Gastrocnemius medialis (tissue), 4 donors: ENCODE measurements at places on chromosomes 4 and X. TPM values are rescaled to one million over a fixed set of nuclear protein-coding genes. Genes with fewer than 3 reads are reported as not detected.

DNA sequence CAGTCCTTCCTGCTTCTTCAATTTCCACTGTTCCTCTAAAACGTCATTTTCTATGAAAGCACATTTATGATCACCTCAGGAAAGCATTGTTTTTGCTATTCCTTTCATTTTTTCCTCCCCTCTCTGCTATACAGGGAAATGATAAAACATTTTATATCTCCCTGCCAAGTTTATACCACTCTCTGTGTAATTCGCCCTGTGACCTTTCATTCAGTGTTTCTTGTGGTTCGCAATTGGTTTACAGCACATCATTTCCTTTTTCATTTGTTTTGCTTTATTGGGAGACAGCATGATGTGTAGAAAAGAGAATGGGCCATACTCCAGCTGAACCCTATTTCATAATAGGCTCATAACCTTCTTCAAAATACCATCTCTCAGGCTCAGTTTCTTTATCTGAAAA lies 99.9 kb upstream of the RAPGEF2 start:
- no peak for DNase-seq

DNA sequence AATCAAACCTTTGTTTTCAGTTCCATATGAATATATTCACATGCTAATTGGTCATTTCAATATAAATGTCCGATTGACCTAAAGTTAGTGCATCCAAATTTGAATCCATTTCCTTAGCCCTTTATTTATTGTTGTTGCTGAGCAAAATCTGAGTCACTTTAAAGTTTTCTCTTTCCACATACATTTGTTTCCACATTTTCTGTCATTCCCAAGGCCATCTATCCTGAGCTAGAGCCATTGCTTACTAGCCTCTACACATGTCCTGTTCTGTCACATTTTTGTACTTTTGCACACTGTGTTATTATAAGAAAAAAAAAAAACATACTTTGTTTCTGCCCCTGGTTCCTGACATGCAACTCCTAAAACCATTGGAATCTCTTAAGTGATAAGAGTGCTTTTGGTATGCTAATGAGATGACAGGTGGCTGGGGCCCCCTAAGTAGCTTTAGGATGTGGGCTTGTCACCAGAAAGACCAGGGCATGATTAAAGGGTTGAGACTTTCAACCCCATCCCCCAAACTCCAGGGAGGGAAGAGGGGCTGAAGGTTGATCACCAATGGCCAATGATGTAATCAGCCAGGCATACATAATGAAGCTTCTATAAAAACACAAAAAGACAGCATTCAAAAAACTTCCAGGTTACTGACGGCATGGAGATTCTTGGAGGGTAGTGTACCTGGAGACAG lies 353.3 kb upstream of the MAGEB16 start:
- no peak for DNase-seq

- no peak for DNase-seq
These were observed 158.7 kb downstream of the DCHS2 start for GRCh38 chr4:154332681-154333421.

TLR6 gene
- 0.41 TPM for total RNA-seq

DNA sequence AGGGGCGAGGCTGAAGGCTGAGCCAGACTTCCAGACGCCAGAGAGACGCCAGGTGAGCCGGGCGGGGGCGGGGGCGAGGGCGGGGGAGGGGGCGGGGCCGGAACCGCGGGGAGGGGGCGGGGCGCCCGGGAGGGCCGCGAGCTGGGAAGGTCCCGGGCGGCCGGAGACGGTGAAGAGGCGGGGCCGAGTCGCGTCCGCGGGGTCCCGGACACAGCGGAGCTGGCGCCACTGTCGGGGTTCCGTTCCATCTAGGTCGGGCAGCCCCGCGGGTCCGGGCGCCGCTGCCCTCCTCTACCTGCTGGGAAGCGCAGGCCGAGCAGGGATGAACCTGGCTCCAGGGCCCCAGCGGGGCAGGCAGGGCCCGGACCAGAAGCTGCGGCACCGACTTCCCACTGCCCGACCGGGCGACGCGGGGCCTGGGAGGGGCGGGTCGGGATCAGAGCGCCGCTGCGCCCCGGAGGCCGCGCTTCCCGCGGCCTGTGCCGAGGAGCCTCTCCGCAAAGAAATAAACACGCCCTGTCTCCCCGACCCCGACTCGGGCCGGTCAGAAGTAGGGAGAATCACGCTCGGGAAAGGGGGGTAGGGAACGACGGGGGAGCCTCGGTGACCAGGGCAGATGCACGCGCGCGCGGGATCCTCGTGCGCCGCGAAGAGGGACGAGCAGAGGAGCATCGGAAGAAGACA lies 10.6 kb downstream of the HMX1 start:
- DNase-seq, result no peak

DNA sequence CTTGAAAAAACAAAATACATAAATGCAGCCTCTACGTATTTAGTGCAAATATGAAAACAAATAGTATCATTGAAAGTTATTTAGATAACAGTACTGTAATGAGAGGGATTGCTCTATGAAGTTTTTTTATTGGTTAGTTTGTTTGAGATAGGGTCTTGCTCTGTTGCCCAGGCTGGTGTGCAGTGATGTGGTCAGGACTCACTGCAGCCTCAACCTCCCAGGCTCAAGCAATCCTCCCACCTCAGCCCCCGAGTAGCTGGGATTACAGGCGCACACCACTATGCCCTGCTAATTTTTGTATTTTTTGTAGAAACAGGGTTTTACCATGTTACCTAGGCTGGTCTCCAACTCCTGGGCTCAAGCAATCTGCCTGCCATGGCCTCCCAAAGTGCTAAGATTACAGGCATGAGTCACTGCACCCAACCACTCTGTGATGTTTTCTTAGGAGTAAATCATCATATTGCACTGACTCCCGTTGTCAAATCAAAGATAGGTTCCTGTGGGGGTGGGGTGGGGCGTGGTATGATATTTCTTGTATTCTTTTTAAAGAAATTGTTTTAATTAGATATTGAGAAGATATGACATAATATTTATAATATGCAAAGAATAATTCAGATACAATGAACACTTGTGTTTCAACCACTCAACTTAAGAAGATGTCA lies 75.8 kb downstream of the ATG4A start:
- DNase-seq, result no peak

ING2 gene
- 46.2 TPM for total RNA-seq

- no peak for DNase-seq
These were observed 70.8 kb upstream of the HHIP start for GRCh38 chr4:144575181-144575580.

PLA2G12A gene
- total RNA-seq, result 65.5 TPM

- DNase-seq, result no peak
These were observed 164.0 kb downstream of the RNF150 start for GRCh38 chr4:140969296-140969695.

- DNase-seq, result no peak
These were observed 1.7 kb upstream of the SRP72 start for GRCh38 chr4:56465599-56466295.

DNA sequence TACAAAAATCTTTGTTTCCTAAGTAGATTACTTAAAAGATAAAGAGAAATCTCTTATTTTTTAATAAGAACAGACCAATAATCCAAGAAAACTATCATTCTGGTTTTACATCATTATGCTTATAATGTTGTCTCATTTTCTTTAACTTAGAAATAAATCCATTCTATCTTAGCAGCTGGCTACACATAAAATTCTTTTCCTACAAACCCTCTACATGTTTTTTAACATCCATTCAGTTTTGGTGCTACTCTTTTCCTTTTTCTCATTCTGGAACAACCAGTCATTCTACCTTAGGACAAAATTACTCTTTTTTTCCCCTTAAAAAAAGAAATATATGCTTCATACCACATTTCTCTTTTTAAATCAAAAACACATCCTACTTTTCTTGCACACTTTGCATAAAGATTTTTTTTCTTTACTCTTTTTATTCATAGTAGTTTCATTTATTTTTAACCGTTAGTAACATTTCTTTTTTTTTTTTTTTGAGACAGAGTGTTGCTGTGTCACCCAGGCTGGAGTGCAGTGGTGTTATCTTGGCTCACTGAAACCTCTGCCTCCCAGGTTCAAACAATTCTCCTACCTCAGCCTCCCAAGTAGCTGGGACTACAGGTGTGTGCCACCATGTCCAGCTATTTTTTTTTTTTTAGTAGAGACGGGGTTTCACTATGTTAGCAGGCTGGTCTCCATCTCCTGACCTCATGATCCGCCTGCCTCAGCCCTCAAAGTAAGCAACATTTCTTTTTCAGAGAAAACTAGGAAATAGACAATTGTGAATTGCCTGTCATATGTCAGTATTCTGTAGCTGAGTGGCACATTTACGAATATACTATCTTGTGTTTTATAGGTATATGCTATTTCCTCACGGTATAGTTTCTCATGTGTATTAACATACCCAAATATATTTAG lies 562.8 kb downstream of the ADGRL3 start:
- DNase-seq, result no peak
